ENCODE measurements at places on chromosomes 12 and 14.

DNA sequence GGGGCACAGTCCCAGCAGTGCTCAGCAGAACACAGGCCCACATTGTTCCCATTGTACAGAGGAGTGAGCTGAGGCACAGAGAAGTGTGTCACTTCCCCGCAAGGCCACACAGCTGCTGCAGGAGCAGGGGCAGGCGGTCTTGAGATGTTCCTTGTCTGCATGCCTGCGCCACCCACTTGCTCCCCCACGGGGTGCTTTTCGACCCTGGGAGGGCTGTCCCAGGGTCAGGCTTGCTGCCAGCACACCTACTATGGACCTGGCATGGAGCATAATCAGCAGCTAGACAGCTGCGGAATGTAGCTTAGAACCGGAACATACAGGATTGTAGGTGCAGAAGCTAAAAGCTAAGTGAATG is 7.8 kb upstream of the EP400 start:
- no peak for DNase-seq

GRCh38 chr14:21322716-21323115 is 42.8 kb downstream of the RPGRIP1 start:
- DNase-seq = no peak

DNA sequence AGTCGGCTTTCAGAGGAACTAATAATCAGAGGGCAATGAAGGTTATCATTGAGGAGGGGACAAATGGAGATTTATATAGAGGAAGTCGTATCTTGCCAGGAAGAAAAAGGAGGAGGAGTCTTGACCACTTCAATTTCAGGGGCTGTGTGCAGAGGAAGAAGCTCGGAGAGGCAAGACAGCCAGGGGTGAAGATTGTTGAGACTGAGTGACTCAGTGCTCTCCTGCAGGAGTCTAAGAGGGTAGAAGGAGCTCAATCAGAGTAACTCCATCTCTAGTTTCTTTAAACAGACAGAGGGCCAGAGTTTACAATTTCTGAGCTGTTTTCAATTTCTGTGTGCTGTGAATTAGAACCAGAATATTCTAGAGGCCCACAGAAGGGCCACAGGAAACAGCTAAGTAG is 439.3 kb upstream of the PRICKLE1 start:
- no peak for DNase-seq

- DNase-seq = no peak
Measured at GRCh38 chr14:60965402-60965801, 15.5 kb downstream of the TRMT5 start.

DNA sequence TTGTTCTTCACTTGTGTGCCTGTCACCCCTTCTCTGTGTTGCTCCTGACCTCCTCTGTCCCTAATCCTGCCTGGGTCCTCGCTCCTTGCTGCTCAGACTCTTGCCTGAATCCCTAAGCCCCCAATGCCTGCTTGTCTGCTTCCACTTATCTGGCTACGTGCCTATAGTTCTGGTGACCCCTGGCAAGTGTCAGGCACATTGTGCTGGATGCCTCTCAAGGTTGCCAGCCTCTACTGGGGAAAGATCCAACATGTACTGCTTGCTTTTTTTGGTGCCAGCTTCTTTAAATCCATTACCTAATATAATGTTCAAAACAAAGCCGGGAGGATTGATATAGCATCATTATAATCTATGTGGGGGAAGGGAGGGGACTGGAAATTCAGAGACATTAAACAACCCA is 448.0 kb upstream of the CCDC196 start:
- DNase-seq = no peak

DNA sequence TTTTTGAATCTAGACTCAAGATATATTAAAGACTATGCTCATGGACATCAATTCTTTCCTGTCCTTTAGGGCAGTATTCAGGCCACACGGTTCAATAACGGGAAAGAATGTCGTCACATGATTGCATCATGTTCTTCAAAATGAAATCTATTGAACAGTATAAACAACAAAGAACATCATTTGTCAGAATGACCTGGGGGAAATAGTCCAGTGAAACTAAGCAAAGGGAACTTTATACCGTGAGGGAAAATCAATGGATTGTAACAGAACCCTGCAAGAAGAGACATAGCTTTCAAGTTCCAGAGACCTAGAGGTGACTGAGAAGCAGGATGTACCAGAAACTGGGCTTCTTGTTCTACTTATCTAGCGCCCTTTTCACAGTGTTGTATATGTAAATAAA is 32.7 kb downstream of the FLRT2 start:
- DNase-seq = no peak

DNA sequence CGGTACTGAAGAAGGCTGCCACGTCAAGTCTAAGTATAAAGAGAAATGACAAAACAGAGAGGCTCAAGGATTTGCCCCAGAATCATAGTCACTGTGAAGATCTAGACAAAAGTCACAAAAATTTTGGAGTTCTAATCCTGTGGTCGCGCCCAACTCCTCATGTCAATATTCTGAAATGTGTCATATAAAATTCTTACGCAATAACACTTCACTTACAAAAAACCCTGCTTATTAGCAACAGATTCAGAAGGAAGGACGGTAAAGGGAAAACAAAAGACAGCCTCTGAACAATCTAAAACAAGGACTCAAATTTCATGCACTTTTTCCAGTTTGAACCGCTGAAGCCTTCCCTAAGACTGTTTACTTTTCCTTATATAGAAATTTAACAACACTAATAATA is 94.7 kb downstream of the TSPAN8 start:
- DNase-seq = no peak

- no peak for DNase-seq
Measured at GRCh38 chr14:63603749-63604277, 37.9 kb downstream of the WDR89 start.

GRCh38 chr14:82667006-82667405 is 1133.4 kb upstream of the SEL1L start:
- no peak for DNase-seq

- DNase-seq = peak; percentile 55
Measured at GRCh38 chr12:7374423-7375144, 69.4 kb downstream of the CD163L1 start.

GRCh38 chr14:22791301-22791700 is 23.9 kb downstream of the SLC7A7 start:
- DNase-seq = no peak

- no peak for DNase-seq
Measured at GRCh38 chr14:50667684-50667995, 466 bp downstream of the SAV1 start.

DNA sequence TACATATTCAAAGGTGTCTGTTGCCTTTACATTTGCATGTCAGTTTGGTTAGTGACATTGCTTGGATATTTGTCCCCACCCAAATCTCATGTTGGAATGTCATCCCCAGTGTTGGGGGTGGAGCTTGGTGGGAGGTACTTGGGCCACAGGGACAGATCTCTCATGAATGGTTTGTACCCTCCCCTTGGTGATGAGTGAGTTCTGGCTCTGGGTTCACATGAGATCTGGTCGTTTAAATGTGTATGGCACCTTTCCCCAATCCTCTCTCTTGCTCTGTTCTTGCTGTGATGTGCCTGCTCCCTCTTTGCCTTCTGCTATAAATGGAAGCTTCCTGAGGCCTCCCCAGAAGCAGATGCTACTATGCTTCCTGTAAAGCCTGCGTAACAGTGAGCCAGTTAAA is 207.9 kb upstream of the DIO3 start:
- no peak for DNase-seq

DNA sequence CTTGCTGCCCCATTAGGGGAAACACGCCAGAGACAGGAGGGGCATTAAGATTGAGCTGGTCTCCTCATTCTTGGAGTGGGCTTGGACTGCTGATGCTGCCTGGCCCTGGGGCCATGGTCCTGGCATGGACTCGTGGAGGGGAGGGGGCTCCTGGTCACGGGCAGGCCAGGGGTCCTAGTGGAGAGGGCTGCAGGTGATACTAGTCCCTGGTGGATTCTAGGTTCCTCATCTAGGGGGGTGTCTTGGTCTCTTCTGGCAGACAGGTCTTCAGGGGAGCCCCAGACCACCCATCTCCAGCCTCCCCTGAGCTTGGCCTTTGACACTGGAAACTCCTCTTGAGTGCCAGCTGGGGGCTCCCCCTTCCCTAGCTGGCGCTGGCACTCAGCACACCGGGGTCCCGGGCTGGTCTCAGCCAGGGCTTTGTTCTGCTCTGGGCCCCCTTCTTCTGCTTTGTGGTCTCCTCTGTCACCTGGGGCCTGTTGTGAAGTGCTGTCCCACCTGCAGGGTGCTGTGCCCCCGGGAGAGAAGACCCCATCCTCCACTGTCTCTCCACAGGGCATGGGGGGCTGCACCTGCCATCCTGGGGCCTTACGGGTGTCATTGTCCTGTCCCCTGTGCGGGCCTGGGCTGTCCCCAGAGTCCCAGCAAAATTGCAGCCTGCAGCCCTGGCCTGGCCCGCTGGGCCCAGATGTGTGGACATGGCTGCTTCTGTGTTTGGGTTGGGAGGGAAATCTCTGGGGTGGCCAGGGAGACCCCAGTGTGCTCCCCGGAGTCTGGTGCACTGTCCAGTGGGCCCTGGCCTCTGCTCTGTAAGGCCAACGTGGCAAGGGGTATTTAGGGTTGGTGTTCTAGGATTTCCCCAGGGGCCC is 2.3 kb downstream of the KIF26A start:
- no peak for DNase-seq

GRCh38 chr12:65010437-65010836 is 110.7 kb downstream of the WIF1 start:
- no peak for DNase-seq

DNA sequence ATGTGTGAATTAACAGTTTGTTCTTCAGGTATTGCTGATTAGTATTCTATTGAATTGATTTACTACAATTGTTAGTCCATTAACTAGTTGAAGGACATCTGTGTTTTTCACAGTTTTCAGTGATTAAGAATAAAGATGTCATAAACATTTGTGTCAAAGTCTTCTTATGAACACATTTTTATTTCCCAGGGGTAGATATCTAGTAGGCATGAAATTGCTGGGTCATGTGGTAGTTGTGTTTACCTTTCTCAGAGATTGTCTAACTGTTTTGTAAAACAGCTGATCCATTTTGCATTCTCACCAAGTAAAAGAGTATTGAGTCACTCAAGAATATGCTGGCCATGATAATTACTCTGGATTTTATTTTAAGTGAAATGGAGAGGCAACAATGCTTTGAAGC is 1145.3 kb downstream of the FSCB start:
- DNase-seq = no peak

DNA sequence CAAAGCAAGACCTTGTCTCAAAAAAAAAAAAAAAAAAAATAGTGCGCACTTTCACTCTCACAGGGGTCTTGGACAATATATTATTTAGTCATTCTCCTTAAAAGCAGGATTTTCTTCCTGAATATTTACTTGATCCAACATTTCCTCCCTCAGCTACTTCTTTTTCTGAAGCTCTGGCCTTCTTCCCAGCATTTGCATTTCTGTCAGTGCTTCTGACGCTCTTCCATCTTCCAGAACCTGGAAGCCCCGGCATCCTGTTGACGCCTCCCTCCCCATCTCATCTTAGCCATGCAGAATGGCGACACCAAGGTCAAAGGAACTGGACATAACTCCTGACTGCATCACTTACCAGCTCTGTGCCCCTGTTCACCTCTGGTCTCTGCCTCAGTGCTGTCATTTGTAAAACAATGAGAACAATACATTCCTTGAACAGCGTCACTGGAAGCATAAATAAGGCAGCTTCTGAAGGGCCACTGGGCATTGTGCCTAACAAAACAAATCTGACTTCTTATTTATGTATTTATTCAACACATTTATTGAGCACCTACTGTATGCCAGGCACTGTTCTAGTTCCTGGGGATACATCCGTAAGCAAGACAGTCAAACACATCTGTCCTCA is 90.9 kb upstream of the MDM1 start:
- DNase-seq = peak; percentile 88

DNA sequence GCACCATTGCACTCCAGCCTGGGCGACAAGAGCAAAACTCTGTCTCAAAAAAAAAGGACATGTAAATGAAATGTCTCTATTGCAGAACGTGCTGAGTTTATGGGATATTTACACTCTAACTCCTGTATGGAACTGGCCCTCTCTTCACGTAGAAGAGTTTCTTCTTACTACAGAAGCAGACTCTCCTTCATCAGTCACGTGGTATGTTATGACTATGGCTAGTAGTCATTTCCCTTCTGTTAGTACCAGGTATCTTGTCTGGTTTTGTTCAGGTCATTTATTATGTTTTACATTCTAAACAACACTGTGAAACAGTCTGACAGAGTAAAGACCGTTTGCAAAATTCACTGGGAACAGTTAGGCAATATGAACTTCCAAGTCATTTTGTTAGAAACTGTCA is 20.3 kb downstream of the KNTC1 start:
- DNase-seq = no peak

DNA sequence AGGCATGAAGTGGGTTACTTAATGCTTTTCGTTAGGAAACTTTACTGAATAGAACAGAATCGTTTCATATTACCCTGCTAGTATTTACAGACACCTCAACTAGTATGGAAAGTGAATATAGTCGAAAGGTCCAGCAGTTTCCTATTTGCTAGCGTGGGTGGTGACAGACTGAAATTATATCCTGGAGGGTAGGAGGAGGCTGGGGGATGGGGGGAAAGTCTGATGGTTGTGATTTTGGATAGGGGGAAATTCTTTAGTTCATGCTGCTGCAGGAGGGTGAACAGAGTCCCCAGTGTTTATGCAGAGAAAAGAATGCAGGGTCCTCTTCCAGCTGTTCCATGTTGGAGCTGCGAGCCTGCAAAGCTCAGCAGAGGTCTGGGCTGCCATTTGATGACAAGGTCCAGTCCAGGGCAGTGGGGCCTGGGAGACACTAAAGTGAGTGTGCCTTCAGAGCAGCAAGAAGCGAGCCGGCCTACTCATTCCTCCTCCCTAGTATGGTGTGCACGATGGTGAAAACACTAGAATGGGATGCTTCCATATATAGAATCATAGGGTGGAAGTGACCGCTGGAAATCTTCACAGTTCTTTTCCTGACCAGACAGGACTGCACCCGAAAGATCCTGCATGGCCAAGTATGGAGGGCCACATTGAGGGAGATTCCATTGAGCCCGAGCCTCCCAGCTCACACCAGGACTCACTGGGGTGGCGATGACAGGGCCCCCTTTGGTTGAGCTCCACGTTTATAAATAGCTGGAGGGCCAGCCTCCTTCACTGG is 2.1 kb downstream of the SAMD4A start:
- DNase-seq = no peak

DNA sequence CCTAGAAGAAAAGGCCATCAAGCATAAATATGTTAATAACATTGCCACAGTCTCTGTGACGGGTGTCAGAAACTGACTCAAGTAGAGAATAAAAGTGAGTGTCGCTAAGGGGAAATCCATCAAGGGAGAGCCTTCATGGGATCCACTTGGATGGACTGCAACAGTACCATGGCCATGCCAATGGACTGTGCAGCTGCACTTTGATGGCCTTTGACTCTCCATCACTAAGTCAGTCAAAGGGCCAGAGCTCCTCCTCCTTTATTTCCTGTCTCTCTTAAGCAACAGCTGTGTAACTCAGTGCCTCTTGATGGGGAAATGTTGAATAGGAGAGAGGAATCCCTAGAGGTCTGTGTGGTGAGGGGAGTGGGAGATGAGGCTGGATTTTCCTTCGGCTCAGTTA is 335.2 kb downstream of the BMP4 start:
- no peak for DNase-seq

DNA sequence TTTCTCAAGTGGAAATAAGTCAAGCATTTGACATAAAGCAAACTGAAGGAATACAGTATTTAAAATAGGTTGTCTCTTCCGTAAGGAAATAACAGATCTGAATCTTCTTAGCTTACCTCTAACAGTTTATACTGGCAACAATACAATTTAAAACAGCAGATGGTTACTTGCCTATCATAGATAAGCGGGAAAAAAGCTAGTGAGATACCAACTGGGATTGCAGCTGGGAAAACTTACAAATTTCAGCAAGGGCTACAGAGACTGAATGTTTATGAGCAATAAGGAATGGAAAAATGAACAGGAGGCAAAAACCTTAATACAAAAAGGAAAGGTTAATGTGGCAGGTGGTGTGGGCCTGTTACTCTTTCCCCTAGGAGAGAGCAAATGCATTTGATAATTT is 220.0 kb downstream of the RASSF9 start:
- DNase-seq = no peak
